Dermis blood vessel endothelial cell (primary cell): ENCODE measurements at places on chromosomes 1 and 21. TPM values are rescaled to one million over a fixed set of nuclear protein-coding genes. Genes with fewer than 3 reads are reported as not detected.

Gene TP73
- not detected in 2 replicates for total RNA-seq

Gene TNFRSF9
- total RNA-seq, result 0.09 and 0.51 TPM in 2 replicates

Gene OR2T29
- not detected in 2 replicates for total RNA-seq

Gene CD1E
- not detected in 2 replicates for total RNA-seq
